ENCODE measurements at places on chromosomes 2 and 18.

GRCh38 chr2:220051716-220052115 is 424.3 kb downstream of the SLC4A3 start:
- no peak for DNase-seq

- no peak for DNase-seq
Measured at GRCh38 chr2:124027182-124027581, 2.1 kb downstream of the CNTNAP5 start.

DNA sequence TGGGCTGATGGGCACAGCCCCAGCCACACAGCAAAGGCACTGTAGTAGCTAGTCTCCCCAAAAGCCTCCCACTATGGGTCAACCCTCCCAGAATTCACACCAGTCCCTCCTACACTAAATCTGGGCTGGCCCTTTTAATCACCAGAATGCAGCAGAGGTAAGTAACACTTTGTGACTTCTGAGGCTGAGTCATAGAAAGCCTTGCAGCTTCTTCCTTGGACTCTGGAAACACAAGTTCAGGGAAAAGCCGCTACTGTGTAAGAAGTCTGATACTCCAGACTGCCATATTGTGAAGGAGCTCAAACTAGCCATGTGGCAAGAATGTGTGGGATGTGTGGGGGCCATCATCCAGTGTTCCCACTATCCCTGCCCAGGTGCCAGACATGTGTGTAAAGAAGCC is 19.0 kb upstream of the SIX2 start:
- DNase-seq = no peak

DNA sequence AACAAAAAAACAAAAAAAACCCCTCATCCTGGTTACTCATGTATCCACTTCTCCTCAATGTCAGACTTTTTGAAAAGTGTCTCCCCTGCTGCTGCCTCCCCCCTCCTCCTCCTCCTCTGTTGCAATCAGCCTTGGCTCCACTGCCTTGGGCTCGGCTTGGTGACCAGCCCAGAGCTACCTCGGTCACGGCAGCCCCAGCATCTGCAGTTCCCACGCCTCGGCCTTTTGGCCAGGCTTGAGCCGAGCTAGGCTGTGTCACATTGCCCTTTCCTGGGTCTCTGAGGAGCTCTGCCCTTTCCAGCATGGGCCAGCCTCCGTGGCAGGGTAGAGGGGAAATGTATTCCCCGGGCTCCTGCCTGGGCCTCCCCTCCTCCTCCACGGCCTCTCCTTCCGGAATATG is 22.7 kb upstream of the INHBB start:
- no peak for DNase-seq

- no peak for DNase-seq
Measured at GRCh38 chr2:12883906-12884305, 167.2 kb downstream of the TRIB2 start.

GRCh38 chr2:179512281-179513035 is 247.8 kb upstream of the SESTD1 start:
- no peak for DNase-seq

DNA sequence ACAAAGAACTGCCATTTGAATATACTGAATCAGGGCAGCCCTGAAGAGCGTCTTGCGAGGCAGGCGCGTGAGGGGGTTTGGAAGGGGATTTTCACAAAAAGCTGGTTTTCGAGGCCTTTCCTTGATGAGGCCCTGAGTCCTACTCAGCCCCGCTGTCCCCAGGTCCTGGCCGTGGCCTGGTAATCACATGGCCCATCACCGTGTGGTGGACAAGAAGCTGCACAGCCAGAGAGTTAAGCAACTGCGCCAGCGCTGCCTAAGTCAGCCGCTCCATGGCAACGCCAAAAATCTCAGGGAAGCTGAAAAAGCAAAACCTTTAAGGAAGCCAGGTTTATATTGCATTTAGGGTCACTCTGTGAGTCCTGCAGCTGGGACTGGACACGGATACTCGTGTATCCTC is 341.2 kb upstream of the MYT1L start:
- DNase-seq = no peak

DNA sequence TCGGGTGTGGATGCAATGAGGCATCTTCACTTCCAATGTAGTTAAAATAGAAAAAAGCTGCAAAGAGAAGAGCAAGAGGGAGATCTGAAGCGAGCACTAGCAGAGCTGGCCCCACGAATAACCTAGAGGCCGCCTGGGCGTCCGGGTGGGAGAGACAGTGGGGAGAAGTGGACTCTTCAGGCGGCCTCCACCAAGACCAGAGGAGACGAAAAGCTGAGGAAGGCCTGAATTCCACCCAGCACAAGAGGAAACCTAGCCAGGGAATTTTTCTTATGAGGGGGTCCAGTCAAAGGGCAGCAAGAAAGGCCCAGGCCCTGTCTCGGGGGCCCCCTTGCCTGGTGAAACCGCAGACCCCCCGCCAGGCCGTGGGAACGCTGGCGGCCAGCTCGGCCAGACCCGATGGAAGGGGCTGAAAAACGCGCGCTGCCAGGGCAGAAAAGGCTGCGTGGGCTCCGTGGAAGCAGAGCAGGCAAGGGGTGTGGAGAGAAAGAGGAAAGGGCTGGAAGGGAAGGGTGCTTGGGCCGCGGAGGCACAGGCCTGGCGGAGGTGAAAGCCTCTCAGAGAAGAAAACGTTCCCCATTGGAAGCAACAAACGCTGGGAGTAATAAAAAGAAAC is 69.2 kb downstream of the KCTD1 start:
- DNase-seq = no peak

GRCh38 chr18:54149078-54149697 is 75.3 kb downstream of the MBD2 start:
- DNase-seq = peak; percentile 64

DNA sequence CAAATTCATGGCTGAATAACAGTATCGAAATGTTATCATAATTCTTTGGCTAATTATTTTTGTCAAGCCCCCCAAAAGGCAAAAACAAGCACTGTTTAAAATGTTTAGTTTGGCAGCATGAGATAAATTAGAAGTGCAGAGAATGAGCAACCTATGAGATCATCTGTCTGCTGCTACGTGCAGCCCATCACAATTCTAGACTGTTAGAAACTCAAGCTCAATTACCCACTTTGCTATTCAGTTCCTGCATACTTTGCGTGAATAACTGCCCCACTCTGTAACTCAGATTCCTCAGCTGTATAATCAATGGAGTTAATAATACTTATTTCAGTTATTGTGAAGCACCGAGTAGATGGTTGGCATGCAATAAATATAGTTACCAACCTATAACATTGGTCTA is 1181.9 kb downstream of the DPP10 start:
- no peak for DNase-seq

- no peak for DNase-seq
Measured at GRCh38 chr2:120536141-120536540, 190.2 kb downstream of the INHBB start.

GRCh38 chr2:21358976-21359375 is 235.2 kb downstream of the TDRD15 start:
- DNase-seq = no peak

DNA sequence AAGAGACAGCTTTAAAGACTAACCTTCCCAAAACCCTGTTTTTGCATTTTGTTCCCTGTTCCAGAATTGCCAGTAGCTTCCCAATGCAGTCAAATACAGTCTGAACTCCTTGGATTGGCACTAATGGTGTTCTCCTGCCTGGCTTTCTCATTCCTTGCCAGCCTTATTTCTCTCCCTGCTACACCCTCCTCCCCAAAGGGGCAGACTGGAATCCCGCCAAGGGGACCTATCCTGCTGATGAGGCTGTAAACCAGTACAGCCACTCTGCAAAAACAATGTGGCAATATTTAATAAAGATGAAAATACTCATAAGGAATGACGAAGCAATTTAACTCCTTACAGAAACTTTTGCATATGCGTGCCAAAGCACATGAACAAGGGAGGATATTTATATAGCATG is 4.5 kb upstream of the SLC4A5 start:
- DNase-seq = no peak

DNA sequence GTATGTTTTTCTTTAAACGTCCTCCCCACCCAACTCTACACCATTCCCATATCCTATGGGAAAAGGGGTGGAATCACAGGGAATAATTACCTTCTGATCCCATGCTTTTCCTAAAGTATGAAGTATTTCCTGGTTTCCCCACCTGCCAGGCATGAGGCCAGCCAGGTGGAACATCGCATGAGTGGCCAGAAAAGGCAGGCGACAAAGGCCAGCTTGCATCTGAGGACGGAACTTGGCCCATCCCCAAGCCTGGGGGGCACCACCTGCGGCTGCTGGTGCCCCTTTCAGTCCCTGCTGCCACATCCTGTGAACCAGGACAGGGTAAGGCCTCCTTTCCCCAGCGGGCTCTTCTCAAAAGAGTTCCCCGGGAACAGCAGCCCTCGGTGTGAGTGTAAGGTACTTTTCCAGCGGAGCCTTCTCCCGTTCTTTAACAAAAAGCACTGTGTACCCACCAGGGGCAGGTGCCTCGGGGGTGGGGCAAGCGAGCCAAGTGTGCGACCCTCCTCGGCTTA is 1.2 kb upstream of the ERFE start:
- no peak for DNase-seq

DNA sequence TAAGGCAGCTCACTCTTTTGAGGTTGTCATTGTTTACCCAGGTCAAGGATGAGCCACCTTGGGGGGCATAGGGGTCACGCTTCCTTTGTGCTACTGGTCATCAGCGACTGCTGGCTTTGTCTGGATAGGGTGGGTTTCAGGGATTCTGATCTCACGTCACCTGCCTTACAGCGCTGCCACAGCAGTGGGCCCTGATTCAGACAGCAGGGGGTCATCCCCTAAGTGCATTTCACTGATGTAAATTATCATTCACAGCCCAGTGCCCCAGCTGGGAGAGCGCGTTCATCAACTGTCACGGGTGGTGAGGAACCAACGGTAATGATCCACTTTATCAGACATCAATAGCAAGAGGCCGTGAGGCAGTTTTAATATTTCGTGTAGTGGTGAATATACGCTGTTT is 291.2 kb downstream of the NEDD4L start:
- DNase-seq = no peak

GRCh38 chr2:78646533-78647364 is 378.8 kb upstream of the REG3G start:
- DNase-seq = no peak

GRCh38 chr2:174012347-174013314 is 47.5 kb upstream of the SP3 start:
- no peak for DNase-seq

GRCh38 chr2:40448476-40449079 is 3.3 kb downstream of the SLC8A1 start:
- DNase-seq = no peak

GRCh38 chr18:71075147-71075546 is 786.3 kb downstream of the SOCS6 start:
- no peak for DNase-seq

- no peak for DNase-seq
Measured at GRCh38 chr2:176097820-176098365, 1.7 kb upstream of the HOXD12 start.

DNA sequence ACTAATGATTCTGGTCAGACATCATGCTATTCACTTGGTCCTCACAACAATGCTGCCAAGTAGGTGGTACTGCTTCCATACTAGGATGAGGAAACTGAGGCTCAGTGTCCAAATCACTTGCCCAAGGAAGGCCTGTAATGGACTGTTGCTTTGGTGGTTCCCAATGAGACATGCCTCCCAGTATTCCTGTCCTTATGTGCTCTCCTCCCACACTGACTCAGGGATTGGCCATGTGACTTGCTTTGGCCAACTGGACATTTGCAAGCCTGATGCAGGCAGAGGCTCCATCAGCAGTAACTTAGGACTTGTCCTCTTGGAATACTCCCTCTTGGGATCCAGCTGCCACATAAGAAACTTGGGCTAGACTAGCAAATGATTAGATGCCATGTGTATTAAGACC is 3.0 kb downstream of the FBXO41 start:
- DNase-seq = no peak

DNA sequence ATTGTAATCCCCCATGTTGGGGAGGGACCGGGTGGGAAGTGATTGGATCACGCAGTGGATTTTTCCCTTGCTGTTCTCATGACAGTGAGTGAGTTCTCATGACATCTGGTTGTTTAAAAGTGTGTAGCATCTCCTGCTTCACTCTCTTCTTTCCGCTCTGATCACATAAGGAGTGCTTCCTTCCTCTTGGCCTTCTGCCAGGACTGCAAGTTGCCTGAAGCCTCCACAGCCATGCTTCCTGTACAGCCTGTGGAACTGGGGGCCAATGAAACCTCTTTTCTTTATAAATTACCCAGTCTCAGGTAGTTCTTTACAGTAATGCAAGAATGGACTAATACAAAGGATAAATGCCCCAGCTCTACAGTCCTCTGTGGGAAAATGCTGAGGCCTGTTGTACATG is 437.5 kb upstream of the NXPH2 start:
- DNase-seq = no peak

GRCh38 chr2:65545837-65546805 is 113.7 kb upstream of the SPRED2 start:
- no peak for DNase-seq

GRCh38 chr2:82641598-82642180 is 1817.4 kb downstream of the SUCLG1 start:
- DNase-seq = no peak

DNA sequence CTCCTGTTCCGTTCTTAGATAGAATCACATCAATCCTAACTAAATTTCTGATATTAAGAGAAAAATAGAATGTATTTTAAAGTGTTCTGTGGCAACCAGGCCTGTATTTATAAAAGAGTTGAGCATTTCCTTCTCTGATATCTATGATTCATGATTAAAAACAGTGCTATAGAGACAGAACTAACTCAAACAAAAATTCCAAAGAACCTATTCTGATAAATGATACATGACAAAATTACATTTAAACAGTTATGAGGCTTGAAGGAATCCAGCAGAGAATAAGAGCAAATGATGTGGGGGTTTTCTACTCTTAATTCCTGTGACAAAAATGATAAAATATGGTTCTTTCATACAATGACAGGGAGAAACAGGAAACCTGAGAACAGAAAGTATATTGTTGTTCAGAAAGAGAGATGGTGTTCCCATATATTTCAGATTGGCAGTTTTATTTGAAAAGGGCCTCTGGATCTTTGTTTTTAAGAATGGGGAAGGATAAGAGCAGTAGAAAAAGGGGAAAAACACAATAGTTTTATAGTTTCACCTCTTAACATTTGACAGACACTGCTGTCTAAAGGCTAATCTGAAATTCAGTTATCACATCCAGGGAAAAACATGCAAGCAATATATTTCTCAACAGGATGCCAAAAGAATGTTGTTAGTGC is 944.3 kb downstream of the LRP1B start:
- DNase-seq = no peak

Measured in T-helper 2 cell treated with Interferon-gamma antibody and Interleukin-4, amounts not matched to agents 5 μg/mL and 100 μg/mL, for 36 hours (primary cell).